Calu3 (cell line): ENCODE measurements at places on chromosomes 1 and 21. TPM values are rescaled to one million over a fixed set of nuclear protein-coding genes. Genes with fewer than 3 reads are reported as not detected.

GRCh38 chr1:66947267-66947666 is 22.5 kb downstream of the MIER1 start:
- no peak for DNase-seq

The NHLH1 gene
- 1.4 and 1.6 TPM in 2 replicates for total RNA-seq

DNA sequence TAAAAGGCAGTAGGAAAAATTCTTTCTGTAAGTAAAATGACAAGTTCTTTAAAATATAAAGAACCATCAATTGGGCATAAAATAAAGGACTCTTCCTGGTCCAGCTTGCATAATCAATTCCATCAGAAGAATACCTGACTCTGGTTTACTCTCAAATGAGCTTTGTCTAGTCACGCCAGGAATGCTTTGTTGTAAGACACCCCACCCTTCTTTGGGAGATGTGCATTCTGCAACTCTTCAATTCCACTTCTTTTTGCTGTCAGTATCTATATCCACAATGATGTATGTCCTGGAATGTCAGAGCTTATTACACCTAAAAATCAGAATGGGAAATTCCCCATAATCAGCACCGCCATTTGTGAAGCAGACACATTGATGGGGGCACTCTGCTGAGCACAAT is 76.1 kb downstream of the PTPN14 start:
- no peak for DNase-seq

- DNase-seq, result no peak
Observed at GRCh38 chr1:8025671-8026144, 401 bp downstream of the ERRFI1 start.

The OR2T29 gene
- not detected in 2 replicates for total RNA-seq

The CLIC6 gene
- total RNA-seq, result 0.24 and 0.42 TPM in 2 replicates

GRCh38 chr1:194503209-194503608 is 1316.8 kb upstream of the B3GALT2 start:
- no peak for DNase-seq

The MYOCOS gene
- 0.22 and 0.45 TPM in 2 replicates for total RNA-seq

The GPR52 gene
- 2.7 and 3.2 TPM in 2 replicates for total RNA-seq

The ORC1 gene
- 15.5 and 17.2 TPM in 2 replicates for total RNA-seq

DNA sequence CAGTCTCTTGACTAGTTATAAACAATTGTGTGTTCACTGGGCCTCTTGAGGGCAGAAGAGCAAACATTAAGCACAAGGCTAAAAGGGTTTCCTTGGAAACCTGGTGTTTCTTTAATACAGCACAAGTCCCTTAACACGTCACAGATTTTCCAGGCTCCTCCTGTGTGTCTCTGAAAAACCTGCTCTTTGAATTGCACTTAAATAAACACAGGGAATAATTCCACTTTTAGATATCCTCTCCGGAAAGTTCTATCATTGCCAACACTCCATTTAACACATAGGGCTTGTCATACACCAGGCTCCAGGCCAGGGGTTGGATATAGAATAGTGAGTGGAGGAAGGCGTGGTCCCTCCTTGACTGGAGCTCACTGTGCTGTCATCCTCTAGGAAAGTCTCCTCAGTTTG is 442.6 kb downstream of the DSCAM start:
- DNase-seq, result no peak

The OLFML3 gene
- 0.24 TPM in 1 of 2 replicates, not detected in the other for total RNA-seq

DNA sequence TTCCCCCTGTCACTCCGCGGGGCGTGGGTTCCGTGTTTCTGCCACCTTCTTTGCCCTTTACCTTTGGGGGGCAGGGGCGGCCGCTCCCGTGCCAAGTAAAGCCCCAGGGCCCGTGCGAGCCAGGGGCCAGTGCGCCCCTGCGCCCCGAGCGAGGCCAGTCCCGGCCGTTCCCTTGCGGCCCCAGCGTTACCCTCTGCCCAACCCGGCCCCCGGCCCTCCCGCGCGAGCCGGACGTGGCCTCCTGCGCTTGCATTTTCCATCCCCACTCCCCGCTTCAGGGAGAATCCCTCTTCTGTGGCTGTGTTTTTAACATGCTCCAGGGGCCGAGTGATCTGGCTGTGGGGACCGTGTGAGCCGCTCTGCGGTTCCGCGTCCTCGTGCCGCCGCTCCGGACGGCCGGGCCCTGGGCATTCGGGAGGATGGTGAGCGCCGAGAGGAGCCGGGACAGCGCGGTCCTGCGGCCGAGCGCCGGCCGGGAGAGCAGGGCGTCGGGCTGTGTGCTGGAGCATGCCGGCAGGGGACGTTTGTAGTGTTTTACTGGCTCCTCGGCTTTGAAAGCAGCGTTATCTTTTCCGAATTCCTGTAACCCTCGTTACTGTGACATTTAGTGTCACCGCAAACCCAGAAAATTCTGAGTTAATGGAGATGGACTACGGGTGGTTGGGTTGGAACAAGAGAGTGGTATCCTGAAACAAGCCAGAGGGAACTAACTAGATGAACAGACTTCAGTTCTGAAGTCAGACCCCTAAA is 1.0 kb downstream of the GALNT2 start:
- DNase-seq, result peak; percentile 45

GRCh38 chr1:32900371-32900955 is 726 bp downstream of the TMEM54 start:
- DNase-seq, result no peak

DNA sequence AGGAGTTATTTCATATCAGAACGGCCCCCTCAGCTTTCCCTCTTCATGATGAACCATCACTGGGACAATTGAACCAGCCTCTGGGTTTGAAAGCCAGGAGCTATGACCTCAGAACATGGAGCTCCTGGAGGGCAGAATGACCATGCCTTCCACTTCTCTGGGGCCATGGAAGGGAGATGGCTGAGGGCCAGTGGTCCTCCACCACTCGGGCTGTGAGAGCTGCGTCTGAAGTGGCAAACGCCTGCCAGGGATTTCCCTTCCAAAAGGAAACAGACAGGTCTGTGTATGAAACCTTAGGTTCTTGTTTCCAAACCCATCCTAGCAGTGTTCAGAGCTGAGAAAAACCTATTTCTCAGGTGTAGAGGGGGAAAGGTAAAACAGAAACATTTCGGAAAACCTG is 22.5 kb downstream of the PKP1 start:
- no peak for DNase-seq

The HIVEP3 gene
- total RNA-seq, result 5.6 and 9.0 TPM in 2 replicates

GRCh38 chr1:228469413-228470162 is 17.6 kb upstream of the RNF187 start:
- DNase-seq, result no peak

DNA sequence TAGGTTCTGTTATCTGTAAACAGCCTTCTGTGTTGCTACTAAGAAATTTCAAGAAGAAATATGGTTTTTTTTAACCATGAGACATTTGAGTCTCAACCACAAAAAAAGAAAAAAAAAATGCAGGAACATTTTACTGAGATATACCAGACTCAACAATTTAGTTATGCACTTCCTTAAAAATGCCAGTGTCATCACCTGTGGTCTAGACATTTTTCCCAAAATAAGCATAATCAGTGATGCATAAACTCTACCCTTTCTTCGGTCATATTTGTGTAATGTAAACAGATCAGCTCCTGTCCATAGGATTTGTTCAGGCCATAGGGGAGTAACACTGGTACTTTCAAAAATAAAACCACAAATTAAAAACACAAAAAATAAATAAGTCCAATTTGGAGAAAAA is 122.6 kb upstream of the TNFSF4 start:
- DNase-seq, result no peak

DNA sequence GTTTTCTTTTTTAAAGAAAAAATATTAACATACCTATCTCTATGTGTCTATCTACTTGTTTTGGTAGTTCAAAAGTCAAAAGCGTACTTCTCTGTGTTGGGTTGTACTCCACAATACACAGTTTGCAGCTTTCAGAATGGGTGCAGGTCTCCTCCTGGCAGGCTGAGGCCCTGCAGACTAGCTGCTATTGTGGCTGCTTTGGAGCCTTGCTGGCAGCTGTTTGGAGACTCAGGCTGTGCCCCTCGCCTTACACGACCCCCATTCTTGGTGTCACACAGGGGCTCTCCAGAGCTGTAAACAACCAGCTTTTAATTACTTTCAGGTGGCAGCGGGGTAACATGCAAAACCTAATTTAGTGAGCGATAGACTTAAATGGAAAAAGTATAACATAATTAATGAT is 160.4 kb downstream of the DSCAM start:
- no peak for DNase-seq

The JAM2 gene
- not detected in 2 replicates for total RNA-seq

DNA sequence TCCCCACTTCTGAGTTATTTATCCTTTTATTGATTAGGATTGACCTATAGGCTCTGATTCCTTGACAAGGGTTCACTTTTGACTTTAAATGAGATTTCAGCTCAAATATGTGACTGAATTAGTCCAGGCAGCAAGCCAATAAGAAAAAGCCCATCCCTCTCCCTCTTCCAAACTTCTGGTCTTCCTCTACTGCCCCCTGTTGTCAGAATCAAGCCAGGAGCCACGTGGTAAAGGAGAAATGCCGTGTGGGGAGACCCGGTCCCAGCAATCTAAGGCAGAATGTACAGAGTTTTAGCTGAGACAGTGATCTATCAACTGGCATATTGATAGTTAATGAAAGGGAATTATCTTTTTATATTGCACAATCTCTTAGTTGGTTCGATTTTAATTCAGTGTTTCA is 5.2 kb downstream of the ADAMTS5 start:
- no peak for DNase-seq

The ANXA9 gene
- 15.4 and 20.1 TPM in 2 replicates for total RNA-seq

The SEMA6C gene
- total RNA-seq, result 2.2 and 2.5 TPM in 2 replicates

DNA sequence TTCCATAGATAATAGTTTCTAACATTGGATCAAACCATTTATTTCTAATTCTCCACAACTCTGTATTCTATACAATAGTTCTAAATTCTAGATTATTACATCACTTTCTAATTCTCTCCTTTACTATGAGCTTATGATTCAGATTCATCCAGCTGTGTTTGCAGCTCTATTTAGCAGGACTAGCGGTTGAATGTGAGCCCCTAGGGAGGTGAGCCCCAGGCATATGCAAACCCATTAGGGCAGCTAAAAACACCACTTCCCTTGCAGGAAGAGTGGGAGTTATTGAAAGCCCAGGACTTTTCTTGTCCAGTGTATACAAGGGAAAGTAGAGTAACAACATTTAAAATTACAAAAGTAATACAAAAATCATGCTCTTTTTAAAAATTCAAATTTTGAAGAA is 56.9 kb downstream of the KRTAP19-8 start:
- no peak for DNase-seq

The SHISAL2A gene
- total RNA-seq, result not detected in 2 replicates

GRCh38 chr1:117670976-117671780 is 65.3 kb downstream of the TENT5C start:
- DNase-seq, result no peak

DNA sequence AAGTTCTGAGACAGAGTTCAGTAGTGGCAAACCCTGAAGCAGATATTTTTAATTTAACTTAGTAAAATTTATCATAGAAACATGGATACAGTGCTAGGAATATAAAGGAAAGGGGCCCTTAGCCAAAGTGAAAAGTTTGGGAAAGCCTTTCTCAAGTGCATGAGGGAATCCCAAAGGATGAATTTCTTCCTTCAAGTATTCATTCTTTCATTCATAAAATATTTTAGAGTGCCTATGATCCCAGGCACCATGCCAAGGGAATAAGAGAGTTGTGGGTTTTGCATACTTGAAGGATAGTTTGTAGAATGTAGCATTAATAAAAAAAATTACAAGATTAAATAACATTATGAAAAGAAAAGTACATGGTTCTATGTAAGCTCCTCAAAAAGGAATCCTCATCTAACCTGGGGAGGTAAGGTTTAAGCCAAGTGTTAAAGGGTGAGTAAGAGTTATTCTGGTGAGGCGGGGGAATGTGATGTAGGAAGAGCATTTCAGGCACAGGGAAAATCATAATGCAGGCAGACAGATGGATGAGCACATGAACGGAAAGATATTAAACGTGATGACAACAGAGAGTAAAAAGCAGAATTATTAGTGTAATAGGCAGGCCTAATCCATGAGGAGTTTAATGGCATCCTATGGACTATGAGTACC is 40.4 kb upstream of the NTNG1 start:
- DNase-seq, result no peak

- peak; percentile 54 for DNase-seq
Observed at GRCh38 chr1:151680826-151681225, 35.8 kb downstream of the CELF3 start.

- no peak for DNase-seq
Observed at GRCh38 chr1:44881011-44881632, 38.1 kb upstream of the PTCH2 start.

DNA sequence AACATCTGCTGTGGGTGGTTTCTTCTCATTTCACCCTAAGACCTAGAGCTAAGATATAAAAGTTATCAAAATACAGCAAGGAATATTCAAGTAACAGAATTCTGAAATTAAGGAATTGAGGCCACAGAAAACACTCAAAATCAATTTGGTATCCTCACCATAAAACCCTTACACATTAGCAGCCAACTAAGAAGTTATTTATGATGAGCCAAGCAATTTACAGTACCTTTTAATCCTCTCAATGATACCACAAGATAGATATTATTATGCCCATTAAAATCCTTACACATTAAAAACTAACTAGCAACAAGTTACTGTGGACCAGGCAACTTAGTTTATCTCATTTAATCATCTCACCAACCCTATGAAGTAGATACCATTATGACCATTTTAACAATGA is 81.6 kb downstream of the FAF1 start:
- no peak for DNase-seq

GRCh38 chr1:21669258-21670058 is at the start of gene RAP1GAP:
Gene RAP1GAP, minus strand, starts transcription at chr1:21669357. Its CDS starts 49,325 bp downstream, at chr1:21620032.
- no peak for DNase-seq
